ENCODE measurements at places on chromosomes 5 and 9. TPM values are rescaled to one million over a fixed set of nuclear protein-coding genes. Genes with fewer than 3 reads are reported as not detected.

PCDHB11 gene
- total RNA-seq, result 0.08 TPM

OR1K1 gene
- total RNA-seq, result not detected

OLFM1 gene
- 1.5 TPM for total RNA-seq

CSF1R gene
- under 0.01 TPM for total RNA-seq

ALDH7A1 gene
- 67.5 TPM for total RNA-seq

HEMGN gene
- not detected for total RNA-seq

FGD3 gene
- total RNA-seq, result not detected

LCN9 gene
- not detected for total RNA-seq

XRCC4 gene
- 27.7 TPM for total RNA-seq

TPPP gene
- total RNA-seq, result not detected

INSYN2B gene
- 7.8 TPM for total RNA-seq

GMCL2 gene
- total RNA-seq, result not detected

TDRD7 gene
- total RNA-seq, result 12.2 TPM

SNCAIP gene
- total RNA-seq, result 0.57 TPM

KDM3B gene
- total RNA-seq, result 89.5 TPM

BOD1 gene
- total RNA-seq, result 68.9 TPM

SLC34A1 gene
- not detected for total RNA-seq

IFNA2 gene
- not detected for total RNA-seq

PCDHA9 gene
- total RNA-seq, result 0.49 TPM

TXNDC8 gene
- not detected for total RNA-seq

ADAMTS12 gene
- total RNA-seq, result 13.0 TPM

RGS3 gene
- 48.9 TPM for total RNA-seq

RNF130 gene
- 21.7 TPM for total RNA-seq

PCDHA12 gene
- 0.09 TPM for total RNA-seq

KCNV2 gene
- total RNA-seq, result not detected

ZNF366 gene
- not detected for total RNA-seq

CA9 gene
- 1.5 TPM for total RNA-seq

SPATA9 gene
- not detected for total RNA-seq
